Suppressor macrophage (primary cell): ENCODE measurements at places on chromosomes 13 and 19.

GRCh38 chr13:94483970-94484369 is 4.5 kb upstream of the DCT start:
- no peak for DNase-seq

GRCh38 chr19:33621811-33622504 is at the start of gene CHST8:
Gene CHST8, plus strand, starts transcription at chr19:33621953. Its CDS starts 67,309 bp downstream, at chr19:33689262.
- DNase-seq = no peak

DNA sequence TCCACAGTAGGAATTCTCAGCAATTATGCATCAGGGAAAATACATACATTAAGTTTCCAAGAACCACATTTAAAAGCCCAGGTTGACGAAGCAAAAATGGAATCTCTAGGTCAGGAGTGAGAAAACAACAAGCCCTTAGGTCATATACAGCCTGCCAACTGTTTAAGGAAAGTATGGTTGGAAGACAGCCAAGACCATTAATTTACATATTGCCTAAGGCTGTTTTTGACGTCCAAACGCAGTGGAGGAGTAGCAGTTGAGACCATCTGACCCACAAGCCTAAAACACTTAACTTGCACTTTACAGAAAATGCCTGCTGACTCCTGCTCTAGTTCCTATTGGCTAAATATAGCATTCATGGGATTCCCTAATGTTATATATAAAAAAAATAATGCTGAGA is 299.0 kb downstream of the ITGBL1 start:
- peak; percentile 84 for DNase-seq

DNA sequence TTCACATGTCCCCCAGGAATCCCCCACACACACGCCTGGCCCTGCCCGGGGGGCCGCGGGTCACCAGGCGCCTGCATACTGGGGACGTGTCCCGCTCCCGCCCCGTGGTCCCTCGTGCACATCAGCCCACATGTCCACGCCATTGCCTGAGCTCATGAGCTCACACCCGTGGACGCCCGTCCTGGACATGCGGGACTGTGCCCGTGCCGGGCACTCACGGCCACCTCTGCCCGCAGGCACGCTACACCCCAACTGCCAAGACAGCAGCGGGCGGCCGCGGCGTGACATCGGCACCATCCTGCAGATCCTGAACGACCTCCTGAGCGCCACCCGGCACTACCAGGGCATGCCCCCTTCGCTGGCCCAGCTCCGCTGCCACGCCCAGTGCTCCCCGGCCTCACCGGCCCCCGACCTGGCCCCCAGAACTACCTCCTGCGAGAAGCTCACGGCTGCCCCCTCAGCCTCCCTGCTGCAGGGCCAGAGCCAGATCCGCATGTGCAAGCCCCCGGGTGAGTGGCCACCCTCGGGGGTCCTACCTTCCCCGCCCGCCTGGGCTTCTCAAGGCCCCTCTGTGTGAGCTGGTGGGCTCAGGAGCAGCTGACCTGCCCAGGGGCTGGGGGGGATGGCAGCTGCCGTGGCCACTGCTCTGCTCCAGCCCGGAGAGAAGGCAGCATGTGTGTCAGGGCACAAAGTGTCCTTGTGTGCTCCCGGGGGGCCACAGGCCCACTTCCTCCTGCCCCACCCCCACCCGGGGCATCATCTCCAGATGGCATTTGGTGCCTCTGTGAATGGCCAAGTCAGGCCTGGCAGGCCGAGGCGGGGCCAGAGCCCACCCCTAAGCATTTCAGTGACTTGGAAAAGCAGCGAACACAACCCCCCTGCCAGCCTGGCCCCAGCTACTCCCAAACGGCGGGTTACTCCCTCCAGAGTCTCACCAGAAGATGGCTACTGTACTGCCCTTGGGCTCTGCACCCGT is 7.1 kb downstream of the MIDN start:
- no peak for DNase-seq

DNA sequence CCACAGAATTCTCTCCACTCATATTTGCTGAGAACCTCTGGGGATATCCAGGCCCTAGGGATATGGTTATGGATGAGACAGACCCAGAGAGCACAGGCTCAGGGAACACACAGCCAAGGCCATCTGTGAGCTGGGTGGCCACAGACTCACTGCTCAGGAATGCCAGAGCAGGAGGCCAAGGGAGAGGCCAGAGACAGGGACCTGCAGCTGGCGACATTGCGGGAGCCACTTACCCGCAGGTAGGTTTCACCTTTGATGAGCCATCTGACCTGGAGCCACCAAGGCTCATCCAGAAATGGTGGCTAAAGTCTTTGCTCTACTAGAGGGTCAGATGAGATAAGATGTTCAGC is 29.4 kb downstream of the CCNE1 start:
- DNase-seq = no peak
